Thoracic aorta (tissue), 2 donors: ENCODE measurements at places on chromosomes 6 and 20.

DNA sequence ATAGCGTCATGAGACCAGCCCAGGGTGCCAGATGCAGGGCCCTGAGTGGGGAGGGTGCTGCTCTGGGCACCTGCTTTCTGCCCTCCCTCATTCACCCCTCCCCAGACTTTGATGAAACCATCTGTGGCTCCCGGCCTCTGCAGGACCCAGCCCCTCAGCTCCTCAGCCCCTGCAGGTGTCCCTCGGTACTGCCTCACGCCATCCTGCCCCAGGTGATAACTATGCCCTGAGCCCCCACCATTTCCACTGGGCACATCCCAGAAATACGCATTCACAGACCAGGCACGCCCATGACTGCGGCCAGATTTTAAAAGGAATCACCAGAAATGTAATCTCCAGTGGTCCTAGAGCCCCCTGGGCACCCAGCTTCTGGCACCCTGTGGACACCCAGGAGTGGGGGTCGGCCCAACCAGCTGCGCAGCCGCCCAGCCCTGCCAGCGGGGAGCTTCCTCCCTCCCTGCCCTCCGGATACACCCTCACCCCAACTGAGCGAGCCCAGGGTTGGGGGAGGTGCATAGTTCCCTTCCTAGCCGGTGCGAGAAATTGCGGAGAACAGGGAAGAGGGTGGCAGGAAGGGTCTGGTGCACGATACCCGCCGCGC, 615 bp upstream of the NTSR1 start:
- DNase-seq, result no peak

DNA sequence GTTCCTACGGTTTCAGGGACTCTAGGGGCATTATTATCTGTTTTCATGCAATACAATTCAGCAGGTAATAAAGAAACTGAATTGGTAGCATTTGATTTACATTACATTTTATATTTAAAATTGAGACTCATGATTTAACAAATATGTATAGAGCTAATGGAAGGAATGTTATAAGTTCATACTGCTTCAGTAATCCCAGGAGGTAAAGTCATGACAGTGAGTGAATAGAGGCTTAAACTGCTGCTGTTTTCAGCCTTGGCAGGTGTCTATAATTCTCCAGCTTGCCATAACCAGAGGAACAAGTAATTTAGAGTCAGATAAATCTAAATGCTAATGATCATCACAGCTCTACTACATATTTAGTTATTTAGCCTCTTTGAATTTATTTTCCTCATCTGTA, 360.8 kb upstream of the MANEA start:
- DNase-seq, result no peak

DNA sequence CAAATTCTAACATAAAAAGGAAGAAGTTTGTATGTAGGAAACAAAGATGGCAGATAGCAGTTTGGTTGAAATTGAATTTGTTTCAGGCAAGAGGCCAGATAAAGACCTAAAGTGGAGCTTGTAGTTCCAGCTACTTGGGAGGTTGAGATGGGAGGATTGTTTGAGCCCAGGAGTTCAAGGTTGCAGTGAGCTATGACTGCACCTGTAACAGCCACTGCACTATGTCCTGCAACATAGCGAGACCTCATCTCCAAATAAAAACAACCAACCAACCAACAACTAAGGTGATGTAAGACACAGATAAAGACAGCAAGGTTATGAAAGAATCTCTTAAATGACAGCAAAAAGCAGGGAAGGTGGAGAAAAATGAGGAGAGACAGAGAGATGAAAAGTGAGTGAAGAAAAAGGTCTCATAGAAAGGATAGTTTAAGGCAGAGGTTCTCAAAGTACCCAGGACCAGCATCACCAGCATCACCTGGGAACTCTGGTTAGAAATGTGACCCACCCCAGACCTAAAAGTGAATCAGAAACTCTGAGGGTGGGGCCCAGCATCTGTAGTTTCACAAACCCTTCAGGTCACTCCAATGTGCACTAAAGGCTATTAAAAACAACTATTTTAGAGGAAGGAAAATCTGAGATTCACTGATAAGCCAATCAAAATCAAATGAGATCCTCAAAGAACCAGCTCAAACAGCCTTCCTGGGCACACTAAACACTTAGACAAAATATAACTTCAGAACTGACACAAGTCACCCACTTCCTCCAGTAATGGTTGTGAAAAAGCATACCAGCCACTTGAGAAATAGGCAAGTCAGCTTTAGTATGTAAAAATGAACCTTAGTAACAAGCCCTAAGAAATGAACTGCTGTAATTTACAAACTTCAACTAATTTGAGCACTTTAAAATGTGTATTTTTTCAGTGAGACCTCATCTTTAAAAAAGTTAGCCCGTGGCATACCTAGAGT, 57.6 kb downstream of the FAM184A start:
- DNase-seq, result no peak

DNA sequence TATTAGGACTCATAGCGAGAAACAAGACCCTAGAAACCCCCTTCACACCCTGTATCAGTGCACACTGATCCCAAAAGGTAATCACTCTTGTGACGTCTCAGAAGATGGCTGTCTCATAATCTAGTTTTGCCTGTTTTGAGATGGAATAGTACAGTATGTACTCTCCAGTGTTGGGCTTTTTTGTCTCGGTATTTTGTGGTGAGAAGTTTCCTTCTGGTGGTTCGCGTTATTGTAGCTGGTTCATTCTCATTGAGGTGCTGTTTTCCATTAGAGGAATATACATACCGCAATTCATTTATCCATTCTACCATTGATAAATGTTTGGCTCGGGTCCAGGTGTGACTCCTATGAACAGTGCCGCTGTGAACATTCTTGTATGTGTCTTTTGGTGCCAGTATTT, 27.9 kb upstream of the MAP3K4 start:
- DNase-seq, result no peak
